ENCODE measurements at places on chromosomes 5 and 9.
A peak's percentile ranks its signal among the peaks of the same experiment; 100 is the strongest.

- peak; percentile 89 for DNase-seq
Observed at GRCh38 chr5:74316064-74316603, 324.4 kb downstream of the ENC1 start.

GRCh38 chr9:110064803-110065202 is 143.2 kb downstream of the C9orf152 start:
- DNase-seq: no peak

- no peak for DNase-seq
Observed at GRCh38 chr5:7074176-7074575, 321.8 kb upstream of the ADCY2 start.

- no peak for DNase-seq
Observed at GRCh38 chr5:143214890-143215289, 188.6 kb downstream of the NR3C1 start.

DNA sequence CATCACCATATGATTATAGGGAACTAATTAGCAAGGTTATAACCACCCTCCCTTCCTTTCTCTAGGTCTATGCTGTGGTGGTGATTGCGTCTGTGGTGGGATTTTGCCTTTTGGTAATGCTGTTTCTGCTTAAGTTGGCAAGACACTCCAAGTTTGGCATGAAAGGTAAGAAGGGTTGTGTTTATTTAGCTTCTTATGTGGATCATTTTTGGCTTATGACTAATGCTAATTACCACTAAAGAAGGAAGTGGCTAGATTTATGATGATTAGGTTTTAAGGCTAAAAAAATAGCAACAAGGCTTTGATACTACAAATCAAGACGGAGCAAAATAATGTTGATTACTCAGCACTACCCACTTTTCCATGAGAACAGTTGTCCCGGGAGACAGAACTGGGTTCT is 82.4 kb downstream of the NTRK2 start:
- no peak for DNase-seq

- DNase-seq: no peak
Observed at GRCh38 chr5:61931236-61931635, 374.8 kb upstream of the KIF2A start.

DNA sequence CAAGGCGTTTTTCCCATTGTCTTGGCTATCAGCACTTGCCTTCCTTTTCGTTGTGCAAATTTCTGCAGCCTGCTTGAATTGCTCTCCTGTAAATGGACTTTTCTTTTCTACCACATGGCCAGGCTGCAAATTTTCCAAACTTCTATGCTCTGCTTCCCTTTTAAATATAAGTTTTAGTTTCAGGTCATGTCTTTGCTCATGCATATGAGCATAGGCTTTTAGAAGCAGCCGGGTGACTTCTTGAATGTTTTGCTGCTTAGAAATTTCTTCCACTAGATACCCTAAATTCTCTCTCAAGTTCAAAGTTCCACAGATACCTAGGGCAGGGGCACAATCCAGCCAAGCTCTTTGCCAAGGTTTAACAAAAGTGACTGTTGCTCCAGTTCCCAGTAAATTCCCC is 22.4 kb upstream of the PTPDC1 start:
- no peak for DNase-seq

Measured in AG09309 (cell line).